SK-N-MC (cell line): ENCODE measurements at places on chromosomes 1 and 21.

- no peak for DNase-seq
Observed at GRCh38 chr21:19603011-19603593, 1199.5 kb upstream of the TMPRSS15 start.

- DNase-seq: no peak
Observed at GRCh38 chr21:34187935-34188334, 114.6 kb downstream of the MRPS6 start.

DNA sequence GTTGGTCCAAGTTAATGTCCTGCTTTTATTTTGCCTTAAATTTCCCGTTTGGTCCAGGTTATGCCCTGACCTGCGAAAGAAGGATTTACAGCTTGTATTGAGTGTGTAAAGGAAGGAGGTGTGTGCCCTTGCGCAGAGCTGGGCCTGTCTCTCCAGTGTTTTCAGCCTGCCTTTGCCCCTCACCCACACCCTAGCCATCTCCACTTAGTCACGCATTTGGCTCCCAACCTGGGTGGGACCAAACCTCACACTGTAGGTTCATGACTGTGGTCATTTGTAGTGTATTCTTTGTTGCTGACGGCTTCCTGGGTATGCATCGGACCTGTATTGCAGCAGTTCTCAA lies 572 bp upstream of the SRSF10 start:
- no peak for DNase-seq

GRCh38 chr1:219324171-219324570 lies 150.5 kb downstream of the LYPLAL1 start:
- DNase-seq: no peak

GRCh38 chr1:201175820-201176500 lies 14.7 kb upstream of the IGFN1 start:
- no peak for DNase-seq

- peak; percentile 35 for DNase-seq
Observed at GRCh38 chr1:92123868-92124267, 43.7 kb downstream of the BTBD8 start.

DNA sequence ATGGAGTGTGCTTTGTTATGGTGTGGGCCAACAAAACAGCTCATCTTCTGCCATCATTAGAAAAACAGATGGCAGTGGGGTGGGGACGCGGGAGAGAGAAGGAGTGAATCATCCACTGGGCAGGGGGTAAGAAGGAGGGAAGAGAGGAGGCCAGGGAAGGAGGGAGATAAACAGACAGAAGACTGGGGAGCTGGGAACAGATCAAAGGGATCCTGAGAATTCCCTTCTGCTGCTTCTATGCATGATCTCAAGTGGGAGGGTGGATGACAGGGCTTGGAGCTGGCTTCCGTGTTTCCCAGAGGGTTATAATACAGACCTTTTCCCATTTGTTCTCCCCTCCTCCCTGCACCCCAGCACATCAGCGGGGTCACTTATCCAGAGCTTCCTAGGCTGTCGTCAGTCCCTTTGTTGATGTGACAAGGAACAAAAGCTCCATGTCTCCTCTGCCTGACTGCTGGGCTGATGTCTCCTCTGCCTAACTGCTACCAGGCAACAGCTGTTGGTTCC lies 338.6 kb downstream of the PAPPA2 start:
- DNase-seq: no peak

DNA sequence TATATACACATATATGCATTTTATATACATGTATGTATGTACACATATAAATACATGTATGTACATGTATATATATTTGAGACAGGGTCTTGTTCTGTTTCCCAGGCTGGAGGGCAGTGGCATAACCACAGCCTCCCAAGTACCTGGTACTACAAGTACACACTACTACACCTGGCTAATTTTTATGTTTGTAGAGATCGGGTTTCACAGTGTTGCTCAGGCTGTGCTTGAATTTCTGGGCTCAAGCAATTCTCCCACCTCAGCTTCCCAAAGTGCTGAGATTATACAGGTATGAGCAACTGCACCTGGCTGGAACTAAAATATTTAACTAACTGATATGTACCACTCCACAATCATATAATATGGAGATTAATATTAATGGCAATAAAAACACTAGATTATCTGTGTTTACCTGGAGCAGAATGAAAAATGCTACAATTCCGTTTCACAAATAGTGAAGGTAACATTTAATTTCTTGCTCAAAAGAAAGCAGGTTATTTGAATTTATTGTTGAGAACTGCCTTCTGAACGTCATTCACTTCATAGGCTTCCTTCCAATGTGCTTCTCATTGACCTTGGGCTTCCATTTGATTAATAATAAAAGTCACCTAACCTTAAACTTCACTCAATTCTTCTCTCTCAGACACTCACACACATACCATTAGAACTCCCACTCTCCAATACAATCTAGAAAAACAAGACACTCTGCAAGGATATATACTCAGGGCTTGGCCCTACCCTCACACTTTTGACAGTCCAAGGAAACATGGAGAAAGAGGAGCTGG lies 57.0 kb downstream of the PTGER3 start:
- DNase-seq: no peak

- DNase-seq: no peak
Observed at GRCh38 chr1:63325279-63325985, 3.1 kb downstream of the FOXD3 start.

- DNase-seq: no peak
Observed at GRCh38 chr1:241688940-241689368, 36.9 kb downstream of the WDR64 start.

DNA sequence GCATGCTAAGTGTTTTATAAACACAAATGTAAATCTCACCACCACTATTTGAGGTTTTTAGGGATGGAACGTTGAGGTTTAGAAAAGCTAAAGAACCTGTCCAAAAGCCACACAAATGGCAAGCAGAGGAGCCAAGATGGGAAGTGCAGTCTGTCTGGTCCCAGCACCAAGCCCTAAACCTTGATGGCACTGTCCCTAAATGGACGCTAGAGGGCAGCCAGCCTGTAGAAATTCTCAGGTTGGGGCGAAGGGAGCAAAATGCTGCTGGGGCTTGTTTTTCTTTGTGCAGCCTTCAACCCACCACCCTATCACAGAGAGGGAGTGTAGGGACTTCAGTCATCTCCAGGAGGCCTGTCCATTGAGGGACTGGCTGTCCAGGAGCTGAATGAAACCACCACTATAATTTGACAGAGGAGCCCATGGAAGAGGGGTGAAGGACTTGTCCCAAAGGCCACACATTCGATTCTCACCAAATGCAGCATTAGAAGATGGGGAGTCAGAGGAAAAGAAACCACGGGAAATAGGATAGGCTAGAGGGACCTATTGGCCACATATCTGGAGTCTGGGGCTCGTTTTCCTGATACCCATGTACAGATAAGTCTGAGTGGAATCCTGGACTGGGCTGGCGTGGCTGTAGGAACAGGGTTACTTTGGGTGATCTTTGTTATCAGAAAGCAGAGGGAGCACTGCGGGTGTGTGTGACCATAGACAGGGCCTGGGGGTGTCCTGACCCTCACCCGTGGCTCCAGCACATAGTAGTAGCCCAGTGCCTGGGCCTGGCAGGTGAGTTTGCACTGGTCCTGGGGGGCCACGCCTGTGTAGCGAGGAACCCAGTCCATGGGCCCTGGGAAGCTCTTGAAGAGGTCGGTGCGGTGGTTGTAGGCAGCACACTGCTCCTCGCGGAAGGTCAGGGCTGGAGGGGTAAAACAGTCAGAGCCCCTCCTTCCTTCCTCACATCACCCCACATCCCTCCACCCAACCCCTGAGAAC lies 6.1 kb downstream of the ADAMTS4 start:
- DNase-seq: no peak

DNA sequence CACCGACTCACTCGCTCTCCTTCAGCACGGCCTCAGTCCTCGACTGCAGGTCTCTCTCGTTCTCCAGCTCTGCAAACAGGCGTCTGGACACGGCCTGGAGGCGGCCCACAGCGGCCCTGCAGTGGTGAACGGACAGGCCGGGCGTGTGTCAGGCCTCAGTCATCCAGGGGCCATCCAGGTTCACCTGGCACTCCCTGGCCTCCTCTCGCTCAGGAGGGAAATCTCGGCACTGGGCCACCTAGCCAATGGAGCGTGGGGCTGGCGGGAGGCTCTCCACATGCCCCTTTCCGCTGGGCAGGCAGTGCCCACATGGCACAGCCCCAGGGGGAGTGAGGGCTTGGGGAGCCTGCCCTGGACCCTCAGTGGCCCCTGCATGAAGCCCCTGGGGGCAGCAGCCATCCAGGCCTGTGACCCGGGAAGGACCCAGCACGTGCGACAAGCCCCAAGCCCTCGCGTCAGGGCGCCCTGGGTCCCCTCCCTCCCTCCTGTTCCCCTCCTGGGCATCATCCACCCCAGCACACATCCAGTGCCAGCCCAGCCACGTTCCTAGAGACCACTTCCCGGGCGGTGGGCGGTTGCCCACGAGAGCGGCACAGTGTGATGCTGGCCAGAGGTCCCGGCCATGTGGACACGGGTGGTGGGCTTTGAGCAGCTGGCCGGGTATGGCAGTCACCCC lies 18.1 kb downstream of the CFAP74 start:
- no peak for DNase-seq

DNA sequence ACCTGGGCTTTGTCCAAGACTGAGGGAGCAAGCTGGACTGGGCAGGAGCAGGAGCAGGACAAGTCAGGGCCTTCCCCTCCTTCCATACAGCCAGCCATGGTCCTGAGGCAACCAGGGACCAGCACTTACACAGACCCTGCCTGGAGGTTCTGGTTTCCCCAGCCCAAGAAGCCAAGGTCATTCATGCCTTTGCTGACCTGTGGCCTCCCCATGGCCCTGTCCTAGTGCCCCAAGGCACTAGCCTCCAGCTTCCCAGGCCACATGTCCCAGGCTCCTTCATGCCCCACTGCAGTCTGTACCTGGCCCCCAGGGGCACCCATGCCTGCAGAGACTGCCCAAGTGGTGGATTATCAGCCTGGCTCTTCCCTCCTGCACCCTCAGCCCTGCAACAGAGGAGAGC lies 243.9 kb downstream of the TOMM20 start:
- DNase-seq: no peak

DNA sequence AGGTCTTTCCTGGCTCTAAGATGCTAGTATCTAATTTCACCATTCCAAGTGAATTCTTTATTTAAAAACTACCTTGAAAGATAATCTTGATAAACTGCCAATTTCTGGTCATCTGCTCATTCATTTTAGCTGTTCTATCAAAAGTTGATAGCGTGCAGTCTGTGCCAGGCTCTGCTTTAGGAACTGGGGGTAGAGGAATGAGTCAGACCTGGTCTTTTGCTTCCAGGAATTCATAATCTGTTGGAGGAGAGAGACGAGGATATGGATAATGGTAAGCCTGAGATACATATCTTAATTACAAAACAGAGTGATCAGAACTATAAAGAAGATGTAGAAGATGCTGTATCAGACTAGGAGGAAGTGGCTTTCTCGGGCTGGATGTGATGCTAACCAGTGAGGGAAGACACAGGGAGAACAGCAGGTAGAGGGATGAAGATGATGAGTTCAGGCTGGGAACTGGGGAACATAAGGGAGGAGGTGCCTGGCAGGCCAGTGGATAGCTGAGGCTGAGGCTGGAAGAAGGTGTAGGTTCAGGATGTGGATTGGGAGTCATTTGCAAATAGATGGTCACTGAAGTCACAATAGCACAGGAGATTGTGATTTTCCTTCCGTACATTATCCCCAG lies 12.3 kb upstream of the PHC2 start:
- DNase-seq: no peak

GRCh38 chr21:42663200-42663750 lies 9.9 kb downstream of the PDE9A start:
- no peak for DNase-seq

- no peak for DNase-seq
Observed at GRCh38 chr1:7410156-7410555, 360.9 kb upstream of the VAMP3 start.

- DNase-seq: no peak
Observed at GRCh38 chr1:220894025-220894923, 15.0 kb downstream of the HLX start.

GRCh38 chr1:205587581-205587980 lies 44.2 kb downstream of the ELK4 start:
- DNase-seq: no peak

- no peak for DNase-seq
Observed at GRCh38 chr21:30880914-30881313, 466 bp downstream of the KRTAP11-1 start.

GRCh38 chr1:41849211-41849759 lies 69.4 kb downstream of the HIVEP3 start:
- DNase-seq: no peak

DNA sequence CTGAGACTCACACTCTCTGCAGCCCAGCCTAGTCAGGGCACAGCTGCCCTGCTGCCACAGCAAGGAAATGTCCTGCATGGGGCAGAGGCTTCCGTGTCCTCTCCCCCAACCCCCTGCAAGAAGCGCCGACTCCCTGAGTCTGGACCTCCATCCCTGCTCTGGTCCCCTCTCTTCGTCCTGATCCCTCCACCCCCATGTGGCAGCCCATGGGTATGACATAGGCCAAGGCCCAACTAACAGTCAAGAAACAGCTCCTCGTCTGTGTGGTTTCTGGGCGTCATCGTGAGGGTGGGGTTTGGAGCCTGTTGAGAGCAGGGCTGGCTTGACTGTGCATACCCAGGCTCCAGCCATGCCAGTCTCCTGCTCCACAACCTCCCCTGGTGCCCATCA lies 19.5 kb downstream of the FAAH start:
- no peak for DNase-seq

- DNase-seq: no peak
Observed at GRCh38 chr1:40266786-40267535, 8.9 kb downstream of the ZMPSTE24 start.

GRCh38 chr21:35426469-35426868 lies 377.4 kb upstream of the RUNX1 start:
- DNase-seq: no peak

- no peak for DNase-seq
Observed at GRCh38 chr1:85892366-85892765, 184.1 kb upstream of the ZNHIT6 start.

DNA sequence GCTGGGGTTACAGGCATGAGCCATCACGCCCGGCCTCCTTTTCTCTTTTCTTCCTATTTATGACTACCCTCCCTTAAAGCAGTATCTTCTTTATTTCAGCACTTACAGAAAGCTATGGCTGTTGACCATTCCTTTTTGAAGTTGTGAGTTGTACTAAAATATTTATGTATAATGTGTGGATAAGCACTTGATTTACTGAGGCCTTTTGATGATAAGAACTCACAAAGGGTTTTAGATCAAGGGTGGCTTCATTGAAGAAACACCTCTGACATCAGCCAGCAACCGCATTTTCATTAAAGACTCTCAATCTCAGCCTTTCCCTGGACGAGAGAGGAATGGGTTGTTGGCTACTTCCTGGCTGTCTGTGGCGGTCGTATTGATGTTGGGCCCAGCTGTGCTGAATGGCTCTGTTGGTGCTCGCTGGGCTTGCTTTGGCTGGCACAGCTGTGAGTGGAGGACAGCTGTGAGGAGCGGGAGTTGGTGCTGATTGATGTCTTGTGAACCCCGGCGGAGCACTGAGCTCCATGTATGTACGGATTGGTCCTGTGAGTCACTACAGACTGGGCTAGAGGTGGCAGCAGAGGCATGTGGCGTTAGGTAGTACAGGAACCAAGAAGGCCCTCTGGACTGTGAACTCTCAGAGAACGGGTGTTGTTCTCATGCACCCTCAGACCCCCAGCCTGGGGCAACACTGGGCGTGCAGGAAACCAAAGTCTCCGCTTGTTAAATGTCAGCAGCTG lies 208.8 kb downstream of the KIF26B start:
- DNase-seq: no peak
